IMR-90 (cell line): ENCODE measurements at places on chromosomes 11 and 22. TPM values are rescaled to one million over a fixed set of nuclear protein-coding genes. Genes with fewer than 3 reads are reported as not detected.
A peak's percentile ranks its signal among the peaks of the same experiment; 100 is the strongest.

The SLC25A18 gene
- total RNA-seq = under 0.01 TPM in 1 of 2 replicates, not detected in the other

The C11orf21 gene
- total RNA-seq = not detected in 2 replicates

The IFITM1 gene
- total RNA-seq = 14.4 and 24.2 TPM in 2 replicates

The IFITM10 gene
- under 0.01 and 0.18 TPM in 2 replicates for total RNA-seq

The PSMD13 gene
- total RNA-seq = 217 and 232 TPM in 2 replicates

The ARHGAP8 gene
- total RNA-seq = 0.18 and 0.28 TPM in 2 replicates

The TRIM6 gene
- 3.9 and 5.0 TPM in 2 replicates for total RNA-seq

The BIK gene
- total RNA-seq = 0.18 and 0.28 TPM in 2 replicates

The SAA2 gene
- total RNA-seq = not detected in 2 replicates

The PGA4 gene
- not detected in 2 replicates for total RNA-seq

GRCh38 chr11:110374921-110375320, 54.8 kb upstream of the FDX1 start:
- no peak for DNase-seq
- H3K27me3 ChIP-seq = no peaks in the 10 kb centered on the region
- H3K4me3 ChIP-seq = no peak overlapping the region
- peaks cover 6% of the 10 kb centered on the region for H3K4me1 ChIP-seq
- no peak overlapping the region for H3K27ac ChIP-seq

GRCh38 chr11:82046778-82047177, 686.9 kb downstream of the FAM181B start:
- peak; percentile 3 for DNase-seq
- H3K36me3 ChIP-seq = no peaks in the 10 kb centered on the region
- no peak overlapping the region for H3K27ac ChIP-seq
- no peaks in the 10 kb centered on the region for H3K4me1 ChIP-seq
- H3K27me3 ChIP-seq = no peaks in the 10 kb centered on the region

DNA sequence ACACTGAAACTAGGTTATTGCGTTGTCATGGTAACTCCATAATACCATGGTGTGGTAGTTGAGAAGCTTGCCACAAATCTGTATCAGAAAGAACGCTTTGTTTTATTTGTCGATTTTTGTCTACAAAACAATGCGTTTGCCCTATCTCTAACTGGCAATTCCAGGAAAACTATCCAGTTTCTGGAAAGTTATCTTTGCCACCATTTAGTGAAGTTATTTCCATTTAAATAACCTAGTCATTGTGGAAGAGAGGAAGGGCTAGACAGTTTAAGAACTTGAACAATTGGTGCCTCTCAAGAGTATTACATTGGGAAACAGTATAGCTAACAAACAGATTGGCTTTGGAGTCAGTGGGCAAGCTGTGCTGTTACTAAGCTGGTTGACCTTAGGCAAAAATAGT, 7.9 kb downstream of the HSD17B12 start:
- H3K4me3 ChIP-seq = no peak overlapping the region
- no peak overlapping the region for H3K27ac ChIP-seq
- no peaks in the 10 kb centered on the region for H3K27me3 ChIP-seq
- peaks cover 1% of the 10 kb centered on the region; the same call in 1 of the 2 replicates for H3K4me1 ChIP-seq
- no peak for DNase-seq

- DNase-seq = no peak
- no peaks in the 10 kb centered on the region for H3K36me3 ChIP-seq
- H3K27ac ChIP-seq = no peak overlapping the region
- no peaks in the 10 kb centered on the region for H3K27me3 ChIP-seq
- H3K4me1 ChIP-seq = no peaks in the 10 kb centered on the region
Observed at GRCh38 chr11:38156495-38157146, 1558.6 kb upstream of the RAG2 start.

- H3K27ac ChIP-seq = no peak overlapping the region
- peaks cover 3% of the 10 kb centered on the region; the same call in 1 of the 2 replicates for H3K4me1 ChIP-seq
- no peak overlapping the region for H3K4me3 ChIP-seq
- no peaks in the 10 kb centered on the region for H3K36me3 ChIP-seq
- DNase-seq = no peak
Observed at GRCh38 chr11:131864228-131864627, 493.8 kb downstream of the NTM start.

DNA sequence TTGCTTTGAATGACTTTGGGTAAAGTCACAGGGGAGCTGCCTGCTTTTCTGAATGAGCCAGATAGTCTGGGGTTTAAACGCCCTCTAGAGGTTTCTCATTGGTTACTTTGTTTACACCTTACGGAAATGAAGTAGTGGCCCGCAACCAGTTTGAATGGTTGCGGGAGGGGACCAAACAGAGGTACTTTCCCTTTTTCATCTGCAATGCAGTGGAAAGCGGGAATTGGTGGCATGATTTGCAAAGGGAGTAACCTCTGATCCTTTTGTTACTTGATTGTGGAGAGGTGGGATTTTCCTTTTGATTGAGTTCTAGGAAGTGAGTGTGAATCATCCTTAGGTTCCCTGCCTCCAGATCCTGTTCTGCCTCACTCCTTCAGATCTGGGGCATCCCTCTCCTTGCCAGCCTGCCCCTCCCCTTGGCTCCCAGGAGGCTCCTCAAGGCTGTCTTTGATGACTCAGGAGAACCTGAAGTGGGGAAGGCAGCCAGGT, 15.9 kb upstream of the GLYATL1 start:
- peak overlapping the region; percentile 27; the same call in 1 of the 2 replicates for H3K4me3 ChIP-seq
- no peaks in the 10 kb centered on the region for H3K36me3 ChIP-seq
- DNase-seq = peak; percentile 46
- H3K27ac ChIP-seq = no peak overlapping the region
- peaks cover 3% of the 10 kb centered on the region for H3K4me1 ChIP-seq

DNA sequence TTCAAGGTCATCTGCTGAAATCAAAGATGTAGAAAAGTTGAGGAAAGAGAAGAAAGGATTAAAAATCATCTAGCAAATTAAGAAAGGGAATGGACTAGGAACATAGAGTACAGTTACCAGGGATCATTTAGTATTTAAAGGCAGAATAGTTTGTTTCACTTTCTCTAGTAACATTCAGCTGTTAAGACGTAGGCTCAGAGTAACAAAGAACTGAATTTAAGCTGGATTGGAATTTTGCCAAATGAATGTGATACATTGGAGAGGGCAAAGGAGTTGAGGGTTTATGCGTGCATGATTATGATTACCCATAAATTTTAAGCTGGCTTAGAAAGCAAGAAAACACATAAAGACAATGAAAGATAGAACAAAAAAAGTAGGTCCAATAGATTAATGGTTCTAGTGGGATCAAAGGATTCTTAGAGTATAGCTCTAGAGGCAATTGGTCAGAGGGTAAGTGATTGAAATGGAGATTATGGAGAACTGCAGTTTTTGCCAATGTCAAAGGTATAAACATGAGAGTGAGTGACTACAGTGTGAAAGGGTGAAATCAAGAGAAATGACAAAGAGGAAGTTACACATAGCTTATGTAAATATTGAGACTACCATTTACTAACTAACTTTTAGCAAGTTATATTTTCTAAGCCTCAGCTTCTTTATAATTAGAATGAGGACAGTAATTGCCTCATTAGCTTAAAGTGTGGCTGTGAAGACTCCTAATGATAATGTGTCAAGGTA, 190.0 kb downstream of the GRIA4 start:
- H3K27me3 ChIP-seq = no peaks in the 10 kb centered on the region
- H3K27ac ChIP-seq = no peak overlapping the region
- DNase-seq = no peak
- H3K4me3 ChIP-seq = no peak overlapping the region
- no peaks in the 10 kb centered on the region for H3K36me3 ChIP-seq

- H3K4me3 ChIP-seq = no peak overlapping the region
- no peaks in the 10 kb centered on the region for H3K36me3 ChIP-seq
- peak overlapping the region; percentile 32; the same call in 1 of the 2 replicates for H3K27ac ChIP-seq
Observed at GRCh38 chr11:63663809-63664208, 7.4 kb downstream of the ATL3 start.

DNA sequence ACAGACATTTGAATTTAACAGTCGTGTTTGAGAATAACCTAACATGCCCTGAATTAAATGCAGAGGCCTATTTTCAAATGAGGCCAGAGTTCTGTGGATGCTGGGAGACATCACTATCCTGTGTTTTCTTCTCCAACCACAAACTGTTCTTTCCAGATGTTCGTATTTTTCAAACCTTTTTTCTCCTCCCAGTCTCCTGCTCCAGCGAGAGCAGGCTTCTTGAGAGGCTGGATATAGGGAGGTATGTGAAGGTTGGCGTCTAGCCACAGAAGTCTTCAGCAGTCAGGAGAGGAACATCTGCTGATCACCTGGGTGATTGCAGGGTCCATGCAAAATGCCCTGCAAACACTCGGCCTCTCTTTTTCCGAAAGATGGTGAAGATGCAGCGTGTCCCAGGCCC, 126.3 kb downstream of the C11orf91 start:
- no peak overlapping the region for H3K27ac ChIP-seq
- no peaks in the 10 kb centered on the region for H3K4me1 ChIP-seq
- H3K4me3 ChIP-seq = no peak overlapping the region

DNA sequence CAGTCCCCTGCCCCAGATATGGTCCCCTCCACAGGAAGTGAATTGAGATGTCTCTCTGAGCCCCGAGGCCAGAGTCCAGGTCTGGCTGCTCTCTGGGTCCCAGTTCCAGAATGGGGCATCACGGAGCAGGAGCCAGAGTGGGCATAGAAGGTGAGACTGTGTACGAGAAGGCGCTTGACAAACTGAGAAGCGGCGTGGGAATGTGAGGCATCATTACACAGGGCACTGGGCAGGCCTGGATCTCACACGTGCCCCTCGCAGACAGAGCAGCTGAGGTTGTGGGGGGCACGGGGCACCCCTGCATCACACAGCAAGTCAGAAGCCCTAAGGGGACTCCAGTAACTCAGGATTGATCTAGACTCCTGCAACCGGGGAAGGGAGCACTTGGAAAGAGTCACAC, 9.2 kb downstream of the STARD10 start:
- no peak for DNase-seq
- H3K36me3 ChIP-seq = no peaks in the 10 kb centered on the region
- H3K27me3 ChIP-seq = peaks cover 4% of the 10 kb centered on the region; the same call in 1 of the 2 replicates
- H3K27ac ChIP-seq = no peak overlapping the region

DNA sequence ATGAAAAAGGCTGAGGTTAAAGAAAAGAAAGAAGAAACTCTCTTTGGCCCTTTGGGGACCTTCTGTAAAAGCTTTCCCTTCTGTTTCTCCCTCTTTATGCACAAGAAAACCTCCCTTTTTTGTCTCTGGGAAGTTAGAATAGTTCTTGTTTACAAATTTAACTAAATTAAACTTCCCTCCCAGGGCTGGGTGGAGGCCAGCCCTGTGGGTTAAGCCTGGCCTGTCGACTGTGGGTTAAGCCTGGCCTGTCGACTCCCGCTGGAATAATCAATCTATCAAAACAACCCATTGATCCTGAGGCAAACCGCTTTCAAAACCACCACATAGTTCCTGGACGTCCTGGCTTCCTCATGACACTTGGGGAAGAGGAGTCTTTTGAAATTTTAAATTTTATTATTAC, 1.2 kb upstream of the DRG1 start:
- H3K4me3 ChIP-seq = no peak overlapping the region
- H3K4me1 ChIP-seq = peaks cover 2% of the 10 kb centered on the region; the same call in 1 of the 2 replicates
- peak overlapping the region; percentile 54; the same call in 1 of the 2 replicates for H3K27ac ChIP-seq
- H3K36me3 ChIP-seq = peaks cover 4% of the 10 kb centered on the region
- no peaks in the 10 kb centered on the region for H3K27me3 ChIP-seq

GRCh38 chr11:86753459-86753858, 46.9 kb upstream of the PRSS23 start:
- H3K27me3 ChIP-seq = no peaks in the 10 kb centered on the region
- H3K4me1 ChIP-seq = no peaks in the 10 kb centered on the region; the same call in 1 of the 2 replicates
- DNase-seq = no peak
- H3K4me3 ChIP-seq = no peak overlapping the region
- no peaks in the 10 kb centered on the region for H3K36me3 ChIP-seq
- H3K27ac ChIP-seq = no peak overlapping the region

DNA sequence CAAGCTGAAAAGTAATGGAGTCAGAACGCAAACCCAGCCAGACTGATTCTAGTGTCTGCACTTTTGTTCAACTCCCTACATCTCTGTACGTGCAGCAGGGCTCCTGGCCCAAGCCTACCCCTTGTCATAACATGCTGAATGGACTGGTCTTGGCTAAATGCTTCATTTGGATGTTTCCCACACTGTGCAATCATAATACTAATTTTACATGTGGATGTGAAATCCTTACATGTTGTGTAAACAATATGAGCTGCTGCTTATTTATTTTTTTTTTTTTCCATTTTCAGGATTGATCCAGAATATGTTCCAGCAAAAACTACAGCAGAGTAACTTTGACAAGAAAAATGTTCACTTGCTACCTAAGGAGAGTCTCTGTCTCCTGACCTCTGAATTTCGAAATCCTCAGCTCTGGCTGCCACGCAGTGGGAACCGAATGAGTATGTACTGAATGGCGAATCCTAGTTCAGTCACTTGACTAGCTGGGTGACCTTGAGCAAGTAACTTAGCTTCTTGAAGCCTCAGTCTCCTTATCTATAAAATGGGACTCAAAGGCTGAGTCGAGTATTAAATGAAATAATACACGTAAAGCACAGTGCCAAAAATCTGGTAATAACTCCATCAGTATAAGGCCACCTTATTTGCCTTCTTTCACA, 133.4 kb downstream of the EHF start:
- peaks cover 5% of the 10 kb centered on the region for H3K27me3 ChIP-seq
- peaks cover 9% of the 10 kb centered on the region for H3K4me1 ChIP-seq
- no peaks in the 10 kb centered on the region for H3K36me3 ChIP-seq
- no peak overlapping the region for H3K27ac ChIP-seq

DNA sequence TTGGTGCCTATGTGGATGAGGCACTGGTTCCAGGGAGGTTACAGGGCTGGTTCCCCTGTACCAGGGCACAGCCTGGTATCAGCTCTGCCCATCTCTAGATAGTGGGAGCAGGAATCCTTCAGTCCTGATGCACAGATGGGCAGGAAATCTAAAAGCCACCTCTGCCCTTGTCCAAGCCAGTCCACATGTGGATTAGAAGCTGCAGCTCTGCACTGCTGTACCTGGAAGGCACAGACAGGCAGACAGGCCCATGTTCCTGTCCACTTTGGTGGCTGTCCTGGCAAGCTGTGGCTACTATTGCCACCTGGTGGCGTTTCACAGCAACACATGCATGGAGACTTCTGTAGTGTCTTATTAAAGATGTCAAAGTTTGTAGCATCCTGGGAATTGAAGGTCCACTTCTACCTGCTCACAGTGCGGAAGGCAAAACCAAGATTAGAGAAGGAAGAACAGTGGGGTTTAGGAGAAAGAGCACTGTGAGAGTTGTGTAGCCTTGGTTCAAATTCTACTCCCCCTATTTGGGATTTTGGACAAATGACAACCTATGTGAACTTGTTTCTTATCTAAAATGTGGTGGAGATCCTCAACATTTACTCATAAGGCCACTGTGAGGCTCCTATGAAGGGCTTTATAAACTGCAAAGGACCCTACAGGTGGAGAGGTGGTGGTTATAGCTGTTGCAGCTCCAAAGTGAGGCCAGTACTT, 30.1 kb downstream of the NAV2 start:
- peaks cover 1% of the 10 kb centered on the region; the same call in 1 of the 2 replicates for H3K36me3 ChIP-seq
- DNase-seq = peak; percentile 79
- H3K27ac ChIP-seq = no peak overlapping the region
- no peaks in the 10 kb centered on the region for H3K27me3 ChIP-seq
- no peak overlapping the region for H3K4me3 ChIP-seq
- H3K4me1 ChIP-seq = no peaks in the 10 kb centered on the region
